ENCODE measurements at places on chromosomes 2 and 18.

- DNase-seq = no peak
Observed at GRCh38 chr2:239569401-239570090, 168.7 kb upstream of the HDAC4 start.

GRCh38 chr2:20362701-20363435, 12.2 kb upstream of the PUM2 start:
- DNase-seq = no peak

DNA sequence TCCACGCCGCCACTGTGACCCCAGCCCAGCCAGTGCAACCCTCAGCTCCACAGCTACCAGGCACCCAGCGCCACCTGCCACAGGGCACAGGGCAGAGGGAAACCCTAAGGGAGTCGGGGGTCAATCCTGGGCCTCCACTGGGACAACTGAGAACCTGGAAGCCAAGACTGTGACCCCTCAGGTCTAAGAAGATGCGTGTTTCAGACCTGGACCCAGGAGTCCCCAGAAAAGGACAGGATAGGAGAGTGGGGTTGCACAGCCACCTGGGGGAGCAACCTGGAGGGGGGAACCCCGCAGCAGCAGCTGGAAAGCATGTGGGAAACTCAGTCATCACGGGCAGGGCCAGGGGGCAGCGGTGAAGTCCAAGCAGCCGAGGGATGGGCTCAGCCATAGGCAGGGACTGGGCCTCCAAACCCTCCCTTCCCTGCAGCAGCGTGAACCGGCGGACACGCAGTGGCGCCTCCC, 4.1 kb downstream of the ESPNL start:
- DNase-seq = no peak

DNA sequence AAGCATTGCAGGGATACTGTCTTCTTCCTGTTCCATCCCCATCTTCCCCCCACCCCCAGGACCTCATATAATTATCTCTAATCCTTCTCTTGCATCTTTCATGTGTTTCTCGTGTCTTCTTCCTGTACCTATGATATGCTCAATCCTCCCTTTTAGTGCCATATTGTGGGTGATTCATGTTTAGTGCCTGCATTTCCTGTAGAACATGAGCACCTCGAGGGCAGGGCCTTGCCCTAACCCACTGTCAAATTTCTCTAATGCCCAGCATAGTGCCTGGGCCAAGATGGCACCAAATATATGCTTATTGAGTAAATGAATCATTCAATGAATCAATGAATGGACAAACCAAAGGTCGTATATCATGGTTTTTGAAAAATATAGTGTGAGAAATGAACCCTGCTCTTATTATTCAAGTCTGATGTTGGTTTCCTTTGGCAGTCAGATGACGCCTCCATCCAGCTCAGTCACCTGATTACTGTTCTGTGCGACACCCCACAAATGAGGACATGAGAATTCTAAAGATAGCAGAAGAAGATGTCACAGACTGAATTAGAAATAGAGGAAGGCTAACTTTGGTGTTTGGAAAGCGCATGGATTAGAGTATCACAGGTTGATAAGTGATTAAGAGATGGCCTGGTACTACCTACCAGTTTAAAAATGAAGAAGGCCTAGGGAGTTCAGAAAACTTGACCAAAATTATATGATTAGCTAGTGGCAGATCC, 278.4 kb downstream of the PRKCE start:
- DNase-seq = peak; percentile 50

DNA sequence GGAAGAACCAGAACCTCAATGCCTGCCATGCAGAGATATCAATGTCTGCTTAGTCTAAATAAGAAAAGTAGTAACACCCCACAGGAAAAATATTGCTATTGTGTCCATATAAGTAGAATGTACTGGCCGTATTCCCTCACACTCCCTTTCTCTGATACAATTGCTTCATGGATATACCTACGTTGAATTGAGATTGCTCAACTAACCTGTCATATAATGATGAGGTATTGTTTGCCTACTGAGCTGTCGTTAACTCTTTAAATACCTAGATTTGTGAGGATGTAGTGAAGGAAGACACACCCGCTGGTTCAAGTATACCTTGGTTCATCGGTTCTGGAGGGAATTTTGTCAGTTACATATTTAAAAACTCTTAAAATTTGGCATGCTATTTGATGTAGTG, 480.7 kb upstream of the TCF4 start:
- DNase-seq = no peak

DNA sequence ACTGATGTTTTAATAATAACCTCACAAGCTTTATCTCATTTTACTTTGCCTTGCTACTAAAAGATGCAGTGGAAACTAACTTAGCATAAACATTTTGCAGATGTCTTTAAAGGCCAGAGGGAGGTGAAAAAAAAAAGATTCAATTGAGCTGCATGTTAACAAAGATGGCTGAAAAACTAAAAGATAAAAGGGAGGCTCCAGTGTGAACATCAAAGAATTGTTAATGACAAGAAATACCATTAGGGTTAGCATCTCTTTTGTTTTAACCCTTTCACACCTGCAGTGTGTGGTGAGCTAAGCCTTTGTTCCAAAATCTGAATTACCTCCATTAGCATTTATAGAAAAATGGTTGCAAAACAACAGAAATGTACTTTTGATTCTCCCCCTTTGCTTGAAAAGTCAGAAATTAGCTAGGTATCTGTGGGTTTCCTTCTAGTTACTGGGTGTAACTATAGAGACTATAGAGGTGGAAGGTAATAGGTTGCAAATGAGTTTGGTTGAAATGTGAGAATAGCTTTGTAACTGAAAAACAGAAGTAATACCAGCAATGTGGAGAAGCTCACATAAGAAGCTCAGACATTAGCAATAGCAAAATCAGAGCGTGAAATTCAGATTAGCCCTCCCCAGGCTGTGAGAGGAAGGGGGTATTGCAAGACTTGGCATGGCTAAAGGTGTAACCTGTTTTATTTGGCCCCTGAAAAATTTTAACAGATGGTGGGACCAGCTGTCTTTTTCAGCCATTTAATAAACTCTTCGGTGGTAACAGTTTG, 34.8 kb upstream of the SP5 start:
- DNase-seq = no peak

DNA sequence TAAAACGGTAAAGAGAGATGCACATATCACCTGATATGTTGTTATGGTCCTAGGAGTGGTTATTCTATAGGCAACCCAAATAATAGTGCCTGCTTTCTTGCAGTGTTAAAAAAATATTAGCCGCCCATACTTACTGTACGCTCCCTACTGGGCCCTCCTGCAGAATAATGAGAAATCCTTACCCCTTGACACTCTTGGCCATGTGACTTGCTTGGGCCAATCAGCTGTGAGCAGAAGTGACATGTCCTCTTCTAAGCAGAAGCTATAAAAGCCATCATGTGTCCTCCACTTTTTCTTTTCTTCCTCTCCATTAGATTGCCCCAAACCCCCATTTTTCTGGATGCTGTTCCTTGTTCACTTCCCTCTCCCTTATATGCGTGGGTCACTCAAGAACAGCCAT, 90.5 kb upstream of the SPRED2 start:
- DNase-seq = no peak

DNA sequence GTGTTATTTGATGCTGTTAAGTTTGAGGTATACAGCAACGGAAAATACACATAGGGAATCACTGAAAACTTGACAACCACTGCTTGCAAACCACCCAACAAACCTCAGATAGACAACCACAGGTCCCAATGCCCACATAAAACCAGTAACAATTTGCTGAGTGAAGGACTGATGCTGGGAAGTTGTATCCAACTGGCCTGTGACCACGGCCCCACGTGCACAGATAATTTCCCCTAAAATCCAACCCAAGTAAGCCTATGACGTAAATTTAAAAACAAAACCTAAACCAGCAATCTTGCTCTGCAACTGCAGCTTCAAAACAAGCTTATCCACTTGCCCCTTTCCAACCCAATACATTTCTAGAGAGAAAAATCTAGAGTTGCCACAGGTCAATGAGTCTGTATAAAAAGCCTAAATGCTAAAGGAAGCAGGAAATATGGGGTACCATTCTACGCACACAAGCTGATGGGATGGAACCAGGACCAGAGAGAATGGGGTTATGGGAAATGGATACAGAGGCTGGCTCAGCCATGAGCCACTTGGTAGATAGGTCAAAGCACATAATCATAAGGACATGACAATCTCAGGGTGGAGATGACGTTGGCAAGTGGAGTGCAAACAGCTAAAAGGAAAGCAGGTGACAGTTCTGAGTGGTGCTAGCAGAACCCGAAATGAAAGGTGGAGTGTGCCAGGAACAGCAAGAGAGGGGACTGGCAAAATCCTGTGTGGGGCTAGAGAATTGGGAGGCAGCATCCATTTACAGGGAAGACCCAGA, 27.8 kb upstream of the CREB1 start:
- DNase-seq = no peak

DNA sequence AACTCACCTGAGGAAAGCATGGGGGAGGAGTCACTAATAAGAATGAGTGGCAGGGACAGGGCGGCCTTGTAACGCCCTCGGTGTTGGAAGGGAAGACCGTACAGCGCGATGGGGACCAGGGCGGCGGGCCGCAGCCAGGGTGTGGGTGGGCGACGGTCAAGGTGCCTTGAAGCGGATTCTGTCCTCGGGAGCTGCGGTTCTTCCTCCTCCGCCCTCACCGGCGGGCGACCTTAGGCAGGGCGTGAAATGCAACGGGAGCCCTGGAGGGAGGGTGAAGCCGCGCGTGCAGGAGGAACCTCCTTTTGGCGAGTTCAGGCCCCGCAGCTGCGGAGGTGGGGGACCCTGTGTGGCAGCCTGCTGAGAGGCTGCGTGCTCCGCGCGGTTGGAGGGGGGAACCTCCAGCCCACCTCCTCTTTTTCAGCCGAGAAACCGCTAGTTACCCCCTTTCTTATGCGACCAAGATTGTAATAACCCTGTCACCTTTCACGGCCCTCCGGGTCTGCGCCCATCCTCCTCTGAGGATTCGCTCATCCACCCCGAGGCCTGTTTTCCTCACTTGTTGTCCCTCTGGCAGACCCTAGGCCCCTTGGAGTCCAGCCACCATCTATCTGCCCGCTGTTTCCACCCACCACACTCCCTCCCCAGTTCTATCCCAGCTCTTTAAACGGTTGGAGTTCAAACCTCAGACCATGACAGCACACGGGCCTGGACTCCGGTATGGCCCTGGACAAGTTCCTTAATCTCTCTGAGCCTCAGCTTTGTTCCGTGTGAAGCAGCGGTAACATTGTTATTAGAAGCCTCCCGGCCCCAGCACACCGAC, 823 bp upstream of the RNU2-63P start:
- no peak for DNase-seq
